Activated CD8-positive, alpha-beta memory T cell treated with anti-CD3 and anti-CD28 coated beads, Interleukin-2, amount 10 ng/mL, durations not matched to agents 7 days and 5 days (primary cell): ENCODE measurements at places on chromosomes 16 and 17. TPM values are rescaled to one million over a fixed set of nuclear protein-coding genes. Genes with fewer than 3 reads are reported as not detected.

GRCh38 chr17:35969558-35970380 is 11.5 kb downstream of the CCL16 start:
- H3K36me3 ChIP-seq, result no peaks in the 10 kb centered on the region
- peak; percentile 89 for DNase-seq
- peaks cover 27% of the 10 kb centered on the region for H3K4me1 ChIP-seq
- H3K27me3 ChIP-seq, result no peaks in the 10 kb centered on the region
- no peak overlapping the region for H3K4me3 ChIP-seq
- H3K27ac ChIP-seq, result peak overlapping the region; percentile 44

Gene CD79B
- total RNA-seq, result 19.1 TPM

- peaks cover 45% of the 10 kb centered on the region for H3K4me1 ChIP-seq
- peak overlapping the region; percentile 92 for H3K27ac ChIP-seq
- peaks cover 35% of the 10 kb centered on the region for H3K36me3 ChIP-seq
- peak overlapping the region; percentile 79 for H3K4me3 ChIP-seq
- no peaks in the 10 kb centered on the region for H3K27me3 ChIP-seq
- DNase-seq, result peak; percentile 64
Measured at GRCh38 chr17:81513753-81514488, 1.3 kb upstream of the ACTG1 start.

GRCh38 chr16:82750068-82750467 is 123.3 kb downstream of the CDH13 start:
- no peaks in the 10 kb centered on the region for H3K36me3 ChIP-seq
- no peak overlapping the region for H3K27ac ChIP-seq

DNA sequence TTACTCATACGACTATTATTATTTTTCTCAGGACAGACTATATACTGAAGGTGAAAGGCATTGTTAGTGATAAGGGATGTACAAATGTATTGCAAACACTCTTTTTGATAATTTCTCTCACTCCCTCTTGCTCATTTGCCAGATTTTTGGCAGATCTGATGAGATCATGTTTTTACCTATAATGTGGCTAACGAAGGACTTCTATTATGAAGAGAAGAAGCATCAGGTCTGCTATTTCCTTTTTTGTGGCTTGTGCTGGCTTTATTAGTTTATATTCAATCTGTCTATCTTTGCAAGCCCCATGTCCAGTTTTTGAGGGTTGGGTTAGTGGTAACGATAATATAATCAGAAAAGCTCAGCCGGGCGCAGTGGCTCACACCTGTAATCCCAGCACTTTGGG is 22.5 kb upstream of the SCIMP start:
- DNase-seq, result no peak
- H3K27me3 ChIP-seq, result no peaks in the 10 kb centered on the region
- no peak overlapping the region for H3K4me3 ChIP-seq
- peaks cover 10% of the 10 kb centered on the region for H3K4me1 ChIP-seq
- no peak overlapping the region for H3K27ac ChIP-seq
- no peaks in the 10 kb centered on the region for H3K36me3 ChIP-seq

DNA sequence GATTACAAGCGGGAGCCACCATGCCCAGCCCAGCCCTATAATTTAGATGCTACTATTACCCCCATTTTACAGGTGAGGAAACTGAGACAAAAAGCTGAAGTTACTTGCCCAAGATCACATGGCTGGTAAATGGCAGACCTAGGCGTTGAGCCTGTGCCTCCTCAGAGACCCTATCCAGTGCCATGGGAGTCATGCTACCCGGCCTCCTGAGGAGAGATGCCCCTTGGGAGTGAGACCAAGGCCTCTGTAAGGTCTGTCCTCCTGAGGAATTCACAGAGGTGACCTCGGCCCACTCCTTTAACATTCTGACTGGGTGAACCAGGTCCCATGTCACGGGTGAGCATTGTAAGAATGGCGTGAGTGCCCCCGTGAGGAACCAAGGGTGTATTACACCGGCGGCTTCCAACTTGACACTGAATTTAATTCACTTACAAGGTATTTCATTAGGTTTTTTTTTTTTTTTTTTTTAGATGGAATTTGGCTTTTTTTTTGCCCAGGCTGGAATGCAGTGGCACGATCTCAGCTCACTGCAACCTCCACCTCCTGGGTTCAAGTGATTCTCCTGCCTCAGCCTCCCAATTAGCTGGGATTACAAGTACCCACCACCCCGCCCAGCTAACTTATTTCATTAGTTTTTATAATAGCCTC is 95.7 kb downstream of the ABCC6 start:
- peaks cover 42% of the 10 kb centered on the region for H3K36me3 ChIP-seq
- H3K4me1 ChIP-seq, result no peaks in the 10 kb centered on the region
- no peaks in the 10 kb centered on the region for H3K27me3 ChIP-seq
- peak overlapping the region; percentile 17 for H3K27ac ChIP-seq

DNA sequence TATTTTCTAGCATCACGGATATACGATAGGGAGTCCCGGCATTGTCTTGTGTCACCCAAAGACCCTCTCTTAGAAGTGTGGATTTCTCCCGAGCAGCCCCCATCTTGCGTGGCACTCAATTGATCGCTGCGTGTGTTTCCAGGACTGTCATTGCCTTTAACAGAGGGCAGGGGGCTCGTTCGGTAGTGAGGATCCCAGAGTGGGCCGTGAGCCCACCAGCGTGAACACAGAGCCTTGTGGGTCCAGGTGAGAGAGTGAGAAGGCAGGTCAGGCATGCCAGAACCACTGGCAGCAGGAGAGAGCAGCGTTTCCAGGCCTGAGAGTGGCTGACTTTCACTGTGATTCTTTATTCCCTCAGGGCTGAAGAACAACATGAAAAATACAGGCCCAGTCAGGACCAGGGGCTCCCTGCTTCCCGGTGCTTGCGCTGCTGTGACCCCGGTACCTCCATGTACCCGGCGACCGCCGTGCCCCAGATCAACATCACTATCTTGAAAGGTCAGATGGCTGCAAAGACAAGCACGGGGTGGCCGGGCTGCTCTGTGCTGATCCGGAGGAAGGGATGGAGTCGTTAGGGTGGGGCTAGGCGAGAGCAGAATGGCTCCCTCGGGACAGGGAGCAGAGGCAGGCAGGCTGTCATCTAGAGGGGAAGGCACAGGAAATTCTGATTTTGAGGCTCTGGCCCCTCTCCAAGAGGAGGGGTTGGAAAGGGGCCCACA is 22.4 kb downstream of the C1QTNF1 start:
- no peak overlapping the region for H3K4me3 ChIP-seq
- DNase-seq, result no peak
- no peaks in the 10 kb centered on the region for H3K4me1 ChIP-seq
- peaks cover 3% of the 10 kb centered on the region for H3K27me3 ChIP-seq

Gene CEP295NL
- 0.29 TPM for total RNA-seq

- H3K4me3 ChIP-seq, result no peak overlapping the region
- H3K36me3 ChIP-seq, result no peaks in the 10 kb centered on the region
- H3K27me3 ChIP-seq, result peaks cover 5% of the 10 kb centered on the region
- no peaks in the 10 kb centered on the region for H3K4me1 ChIP-seq
- H3K27ac ChIP-seq, result no peak overlapping the region
Measured at GRCh38 chr17:79617740-79618382, 7.0 kb upstream of the RBFOX3 start.

Gene CORO1A
- total RNA-seq, result 1,875 TPM

Gene NDUFAB1
- total RNA-seq, result 111 TPM

DNA sequence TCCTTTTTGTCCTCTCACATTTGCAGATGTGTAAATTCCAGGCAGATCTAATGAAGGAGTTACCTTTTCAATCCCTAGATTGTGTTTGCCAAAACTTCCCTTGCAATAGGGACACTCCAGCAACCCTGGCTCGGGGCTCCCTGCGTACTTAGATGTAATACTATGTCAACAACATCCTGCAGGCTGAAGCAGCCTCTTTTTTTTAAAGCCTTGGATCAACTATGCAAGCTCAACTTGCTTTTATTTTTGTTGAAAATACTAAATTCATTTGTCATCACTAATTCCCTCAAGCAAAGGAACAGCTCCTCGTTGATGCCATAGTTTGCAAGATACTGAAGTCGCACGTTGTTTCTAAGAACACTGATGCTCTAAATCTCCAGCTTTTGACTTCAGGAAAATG is 59.1 kb downstream of the GRIN2A start:
- H3K4me1 ChIP-seq, result no peaks in the 10 kb centered on the region
- no peaks in the 10 kb centered on the region for H3K36me3 ChIP-seq
- H3K4me3 ChIP-seq, result no peak overlapping the region
- no peaks in the 10 kb centered on the region for H3K27me3 ChIP-seq
- H3K27ac ChIP-seq, result no peak overlapping the region

Gene SPATA32
- total RNA-seq, result 0.49 TPM

Gene COG7
- total RNA-seq, result 25.1 TPM

GRCh38 chr17:19448341-19449268 is 37.6 kb downstream of the RNF112 start:
- peaks cover 4% of the 10 kb centered on the region for H3K36me3 ChIP-seq
- no peak for DNase-seq
- H3K4me3 ChIP-seq, result no peak overlapping the region
- no peak overlapping the region for H3K27ac ChIP-seq

- no peaks in the 10 kb centered on the region for H3K36me3 ChIP-seq
- H3K27ac ChIP-seq, result no peak overlapping the region
- DNase-seq, result no peak
- peaks cover 5% of the 10 kb centered on the region for H3K27me3 ChIP-seq
- H3K4me1 ChIP-seq, result no peaks in the 10 kb centered on the region
- no peak overlapping the region for H3K4me3 ChIP-seq
Measured at GRCh38 chr17:16938031-16938430, 33.9 kb downstream of the TNFRSF13B start.

GRCh38 chr16:57627184-57627871 is 1.1 kb upstream of the ADGRG1 start:
- H3K36me3 ChIP-seq, result no peaks in the 10 kb centered on the region
- H3K27ac ChIP-seq, result no peak overlapping the region
- peaks cover 10% of the 10 kb centered on the region for H3K4me1 ChIP-seq
- DNase-seq, result no peak

Gene C17orf78
- total RNA-seq, result not detected

Gene DLX3
- not detected for total RNA-seq

Gene CES4A
- total RNA-seq, result 11.7 TPM

Gene SGCA
- total RNA-seq, result 0.23 TPM

DNA sequence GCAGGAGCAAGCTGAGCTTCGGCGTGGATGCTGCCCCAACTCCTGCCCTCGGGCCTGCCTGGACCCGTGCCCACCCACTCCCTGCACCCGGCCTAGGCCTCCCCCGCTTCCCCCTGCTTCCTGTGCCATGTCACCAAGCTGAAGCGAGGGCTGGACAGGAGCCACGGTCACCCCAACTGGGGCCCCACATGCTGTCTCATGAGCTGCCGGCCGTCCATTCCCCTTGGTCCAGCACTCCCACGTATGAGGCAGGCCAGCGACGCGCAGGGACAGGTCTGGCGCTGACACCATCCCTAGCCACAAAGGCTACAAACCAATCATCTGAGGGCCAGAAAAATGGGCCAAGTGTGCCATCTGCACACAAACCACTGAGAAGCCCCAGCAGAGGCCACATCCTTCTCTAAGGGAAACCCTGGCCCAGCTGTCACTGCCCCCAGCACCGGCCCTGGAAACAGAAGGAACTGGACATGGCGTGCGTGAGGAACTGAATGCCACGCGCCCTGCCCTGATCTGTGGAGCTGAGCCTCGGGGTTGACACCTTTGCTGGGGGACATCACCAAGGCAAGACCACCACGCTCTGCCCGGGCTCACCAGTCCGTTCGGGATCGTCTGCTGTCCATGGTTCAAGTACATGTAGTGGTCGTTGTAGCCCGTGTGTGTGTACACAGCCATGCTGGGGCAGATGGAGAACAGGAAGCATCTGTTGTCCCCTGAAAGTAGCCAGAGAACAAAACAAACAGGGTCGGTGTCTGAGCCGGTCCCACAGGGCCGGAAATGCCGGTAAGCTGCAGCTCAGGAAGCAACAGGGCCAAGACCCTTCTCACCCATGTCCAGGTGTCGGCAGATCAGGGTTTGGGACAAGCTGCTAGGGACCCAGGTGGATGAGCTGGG is 22.2 kb downstream of the MEAK7 start:
- no peak overlapping the region for H3K4me3 ChIP-seq
- H3K4me1 ChIP-seq, result no peaks in the 10 kb centered on the region
- peaks cover 36% of the 10 kb centered on the region for H3K36me3 ChIP-seq
- H3K27ac ChIP-seq, result no peak overlapping the region
- DNase-seq, result peak; percentile 31

GRCh38 chr17:51954232-51954765 is 204.2 kb downstream of the CA10 start:
- no peaks in the 10 kb centered on the region for H3K36me3 ChIP-seq
- no peaks in the 10 kb centered on the region for H3K27me3 ChIP-seq
- DNase-seq, result no peak
- H3K4me1 ChIP-seq, result no peaks in the 10 kb centered on the region
- no peak overlapping the region for H3K27ac ChIP-seq

GRCh38 chr16:68401871-68402747 is 46.2 kb downstream of the SMPD3 start:
- no peak overlapping the region for H3K27ac ChIP-seq
- H3K36me3 ChIP-seq, result no peaks in the 10 kb centered on the region
- peaks cover 21% of the 10 kb centered on the region for H3K27me3 ChIP-seq
- H3K4me3 ChIP-seq, result no peak overlapping the region

DNA sequence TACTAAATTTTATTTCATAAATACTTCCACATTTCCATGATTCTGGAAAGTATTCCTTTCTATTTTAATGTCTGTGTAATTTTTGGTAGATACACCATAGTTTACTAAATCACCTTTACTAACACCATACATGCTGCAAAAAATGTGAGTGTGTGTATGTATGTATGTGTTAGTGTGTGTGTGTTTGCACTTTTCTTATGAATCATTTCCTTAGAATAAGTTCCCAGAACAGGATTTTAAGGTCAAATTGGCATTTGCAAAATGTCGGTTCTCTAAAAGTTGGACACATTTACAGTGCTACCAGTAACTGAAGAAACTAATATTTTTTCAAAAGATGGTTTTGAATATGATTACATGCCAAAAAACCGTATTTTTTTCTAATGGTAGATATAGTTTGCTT is 137.1 kb downstream of the CYB561 start:
- no peak overlapping the region for H3K4me3 ChIP-seq
- H3K4me1 ChIP-seq, result peaks cover 8% of the 10 kb centered on the region
- H3K27me3 ChIP-seq, result no peaks in the 10 kb centered on the region
- DNase-seq, result no peak

DNA sequence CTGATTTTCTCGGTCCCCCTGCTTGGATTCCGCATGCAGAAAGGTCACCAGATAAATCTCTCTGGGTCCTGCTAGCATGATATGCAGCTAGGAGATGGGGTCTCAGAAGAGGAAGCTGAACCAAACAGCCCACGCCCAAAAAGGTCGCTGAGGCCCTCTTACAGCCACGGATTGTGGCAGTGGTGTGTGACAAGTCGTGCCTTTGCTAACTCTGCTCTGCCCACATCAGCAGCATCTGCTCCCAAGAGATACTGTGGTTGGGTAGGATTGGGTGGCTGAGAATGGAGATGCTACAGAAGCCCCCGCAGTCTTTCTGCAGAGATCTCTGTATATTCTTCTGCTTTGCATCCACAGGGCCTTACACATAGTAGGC is 15.2 kb upstream of the SKAP1 start:
- no peak overlapping the region for H3K4me3 ChIP-seq
- peaks cover 64% of the 10 kb centered on the region for H3K4me1 ChIP-seq
- no peaks in the 10 kb centered on the region for H3K27me3 ChIP-seq
- H3K36me3 ChIP-seq, result peaks cover 10% of the 10 kb centered on the region
